AG09309 (cell line): ENCODE measurements at places on chromosomes 4 and X.

GRCh38 chr4:154911097-154911496, 130.0 kb downstream of the RBM46 start:
- no peak for DNase-seq

- no peak for DNase-seq
Observed at GRCh38 chr4:100317032-100317864, 127.0 kb upstream of the DDIT4L start.

DNA sequence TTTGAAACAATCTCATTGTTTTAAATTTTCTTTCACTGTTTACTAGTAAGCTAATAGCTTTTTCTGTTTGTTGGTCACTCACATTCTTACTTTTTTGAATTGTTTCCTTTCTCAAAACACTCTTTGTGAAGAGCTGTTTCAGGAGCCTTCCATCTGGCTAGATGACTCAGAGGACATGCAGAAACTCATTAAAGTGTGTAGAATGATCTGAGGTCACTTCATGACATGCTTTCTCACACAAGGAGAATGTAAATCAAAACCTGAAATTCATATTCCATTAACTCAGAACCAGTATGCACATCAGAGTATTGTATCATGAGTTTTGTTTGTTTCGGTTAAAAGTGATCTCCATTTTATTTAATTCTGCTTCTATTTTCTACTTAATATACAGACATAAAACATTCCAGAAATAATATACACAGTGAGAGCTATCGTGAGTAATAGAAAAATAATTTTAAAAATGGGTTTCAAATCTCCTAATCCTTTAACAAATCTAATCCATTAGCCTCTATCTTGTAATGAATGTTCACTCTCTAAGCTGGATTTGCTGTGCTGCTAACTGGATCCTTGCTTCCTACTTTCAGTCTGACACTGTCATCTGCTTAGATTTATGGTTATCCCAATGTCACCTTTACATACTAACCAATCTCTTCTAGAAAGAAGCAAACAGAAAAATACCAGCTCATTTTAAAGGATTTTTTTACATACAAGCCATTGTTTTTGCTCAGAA, 449.6 kb downstream of the FSTL5 start:
- DNase-seq = peak; percentile 59

DNA sequence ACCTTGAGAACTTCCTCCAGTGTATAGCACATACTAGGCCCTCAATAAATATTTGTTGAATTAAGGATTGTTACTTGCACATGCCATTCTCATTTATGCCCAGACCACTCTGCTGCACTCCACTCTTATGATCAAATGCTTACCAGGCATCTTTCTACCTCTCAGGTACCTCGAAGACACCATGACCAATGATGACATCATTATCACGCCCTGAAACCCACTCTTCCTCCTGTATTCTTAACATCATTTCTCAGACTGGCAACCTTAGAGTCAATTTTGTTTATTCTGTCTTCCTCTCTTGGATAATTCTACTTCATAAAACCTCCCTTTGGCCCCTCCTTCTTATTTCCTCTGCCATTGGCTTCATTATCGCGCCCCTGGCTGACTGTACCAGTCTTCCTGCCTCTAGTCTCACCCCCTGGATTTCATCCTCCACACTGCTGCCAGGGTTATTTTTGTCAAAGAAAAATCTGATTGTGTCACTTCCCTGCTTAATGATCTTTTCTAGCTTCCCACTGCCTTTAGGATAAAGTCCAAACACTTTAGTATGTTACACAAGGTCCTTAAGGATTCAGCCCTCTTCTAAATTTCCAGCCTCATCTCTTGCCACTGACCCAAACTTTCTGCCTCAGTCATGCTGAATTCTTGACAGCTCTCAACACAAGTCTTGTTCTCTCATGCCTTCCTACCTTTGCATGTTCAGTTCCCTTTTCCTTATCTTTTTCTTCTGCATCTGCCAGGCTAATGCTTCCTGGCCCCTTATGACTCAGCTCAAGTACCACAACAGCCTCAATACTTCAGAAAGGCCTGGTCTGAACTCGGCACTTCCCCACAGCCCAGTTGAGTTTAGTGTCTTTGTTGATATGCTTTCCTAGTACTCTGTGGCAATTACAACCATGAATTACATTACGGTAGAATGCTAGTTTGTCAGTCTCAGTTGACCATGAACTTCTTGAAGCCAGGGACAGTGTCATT, 45.8 kb downstream of the HDAC8 start:
- DNase-seq = no peak

DNA sequence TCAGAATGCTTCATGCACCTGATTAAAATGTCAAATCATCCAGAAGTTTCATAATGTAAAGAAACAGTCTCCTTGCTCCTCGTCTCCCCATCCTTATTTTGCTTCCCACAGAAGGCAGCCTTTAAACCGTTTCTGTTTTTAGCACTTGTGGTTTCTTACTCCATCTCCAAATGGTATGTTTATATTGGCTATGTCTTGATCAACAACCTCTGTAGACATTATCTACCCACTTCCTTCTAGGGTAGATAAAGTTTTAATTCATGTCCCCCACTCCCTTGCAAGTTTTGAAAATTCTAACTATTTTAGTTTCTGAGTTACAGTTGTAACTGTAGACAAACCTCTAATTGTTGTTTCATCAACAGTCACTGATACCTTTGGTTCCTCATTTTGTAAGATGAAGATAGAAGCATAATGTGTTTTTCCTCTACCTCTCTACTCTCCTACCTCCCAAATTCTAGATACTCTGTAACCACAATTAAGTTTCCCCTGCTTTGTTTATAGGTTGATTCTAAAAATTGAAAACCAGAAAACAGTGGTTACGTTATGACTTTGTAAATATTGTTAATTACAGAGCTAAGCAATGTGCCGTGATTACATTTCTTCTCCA, 291.7 kb upstream of the GATB start:
- peak; percentile 61 for DNase-seq

GRCh38 chr4:41977709-41978108, 3.8 kb upstream of the DCAF4L1 start:
- DNase-seq = no peak

GRCh38 chrX:134782796-134783195, 124.5 kb upstream of the PLAC1 start:
- no peak for DNase-seq

- no peak for DNase-seq
Observed at GRCh38 chr4:95293014-95293413, 255.8 kb downstream of the UNC5C start.

- DNase-seq = no peak
Observed at GRCh38 chr4:98267498-98267897, 6.3 kb downstream of the RAP1GDS1 start.

GRCh38 chr4:72761368-72762038, 192.5 kb upstream of the ADAMTS3 start:
- DNase-seq = no peak

GRCh38 chr4:19746377-19746776, 505.3 kb upstream of the SLIT2 start:
- DNase-seq = no peak

- no peak for DNase-seq
Observed at GRCh38 chr4:181204109-181204508, 1039.1 kb upstream of the TENM3 start.

GRCh38 chrX:2696698-2697215, 5.7 kb downstream of the CD99 start:
- no peak for DNase-seq

GRCh38 chrX:153387987-153388721, 13.0 kb downstream of the PNMA6E start:
- no peak for DNase-seq

GRCh38 chr4:144318797-144319196, 178.3 kb upstream of the GYPA start:
- no peak for DNase-seq

DNA sequence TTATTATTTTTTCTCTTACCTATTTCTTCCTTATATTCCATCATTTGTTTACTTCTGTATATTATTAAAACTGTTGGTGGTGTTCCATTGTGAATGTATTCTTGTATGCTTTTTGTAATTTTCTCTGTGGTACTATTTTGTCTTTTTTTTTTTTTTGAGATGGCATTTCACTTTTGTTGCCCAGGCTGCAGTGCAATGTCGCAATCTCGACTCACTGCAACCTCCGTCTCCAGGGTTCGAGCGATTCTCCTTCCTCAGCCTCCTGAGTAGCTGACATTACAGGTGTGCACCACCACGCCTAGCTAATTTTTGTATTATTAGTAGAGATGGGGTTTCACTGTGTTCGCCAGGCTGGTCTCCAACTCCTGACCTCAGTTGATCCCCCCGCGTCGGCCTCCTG, 8.6 kb downstream of the KDM6A start:
- no peak for DNase-seq

DNA sequence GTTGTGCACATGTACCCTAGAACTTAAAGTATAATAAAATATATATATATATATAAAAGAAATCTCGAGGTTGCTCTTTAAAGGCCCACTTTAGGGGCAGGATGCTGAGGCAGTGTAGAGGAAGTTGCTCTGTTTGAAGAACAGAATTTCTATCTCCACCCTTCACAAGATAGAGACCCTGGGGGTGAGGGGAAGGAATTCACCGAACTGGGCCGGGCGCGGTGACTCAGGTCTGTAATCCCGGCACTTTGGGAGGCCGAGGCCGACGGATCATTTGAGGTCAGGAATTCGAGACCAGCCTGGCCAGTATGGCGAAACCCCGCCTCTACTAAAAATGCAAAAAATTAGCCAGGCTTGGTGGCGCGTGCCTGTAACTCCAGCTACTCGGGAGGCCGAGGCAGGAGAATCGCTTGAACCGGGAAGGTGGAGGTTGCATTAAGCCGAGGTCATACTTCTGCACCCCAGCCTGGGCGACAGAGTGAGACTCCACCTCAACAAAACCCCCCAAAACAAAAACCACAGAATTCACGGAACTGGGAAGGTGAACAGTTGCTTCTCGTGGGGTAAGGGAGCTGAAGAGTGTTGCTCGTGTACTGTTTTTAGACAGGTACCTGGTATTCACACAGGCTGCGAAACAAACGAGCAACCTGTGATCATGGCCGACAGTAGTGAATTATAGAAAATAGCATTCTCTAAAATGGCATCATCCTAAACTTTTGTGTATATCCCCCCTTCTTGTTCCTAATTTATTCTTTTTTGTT, 6.2 kb downstream of the PLAC8 start:
- DNase-seq = no peak

DNA sequence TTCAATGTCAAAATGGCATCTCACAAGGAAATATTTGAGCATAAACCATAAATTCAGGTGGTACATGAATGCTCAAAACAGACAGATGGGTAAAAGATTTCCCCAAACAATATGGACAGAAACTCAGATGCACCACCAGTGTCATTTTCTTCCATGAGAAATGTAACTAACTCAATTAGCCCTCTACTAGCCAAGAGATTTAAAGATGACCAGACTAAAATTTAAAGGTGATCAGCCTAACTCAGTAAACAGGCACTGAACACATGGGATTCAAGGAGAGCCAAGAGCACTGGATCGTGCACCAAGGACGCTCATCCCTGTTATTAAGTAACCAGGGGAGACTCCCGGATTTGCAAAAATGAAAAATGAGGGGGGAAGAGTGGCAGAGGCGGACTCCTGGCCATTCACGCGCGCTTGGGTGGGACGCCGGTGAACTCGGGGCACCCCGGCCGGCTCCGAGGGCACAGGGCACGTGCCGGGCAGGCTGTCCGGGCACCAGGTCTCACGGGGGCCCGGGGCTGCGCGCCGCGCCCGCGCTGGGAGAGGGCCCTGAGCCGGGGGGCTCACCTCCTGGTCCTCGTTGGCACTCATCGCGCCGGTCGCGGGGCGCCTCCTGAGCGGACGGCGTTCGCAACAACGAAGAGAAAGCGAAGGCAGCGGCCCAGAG, 490 bp downstream of the RWDD4 start:
- no peak for DNase-seq

GRCh38 chr4:59987289-59987688, 1212.8 kb upstream of the ADGRL3 start:
- DNase-seq = no peak

GRCh38 chrX:53077207-53078197, 4.7 kb upstream of the TSPYL2 start:
- DNase-seq = no peak

DNA sequence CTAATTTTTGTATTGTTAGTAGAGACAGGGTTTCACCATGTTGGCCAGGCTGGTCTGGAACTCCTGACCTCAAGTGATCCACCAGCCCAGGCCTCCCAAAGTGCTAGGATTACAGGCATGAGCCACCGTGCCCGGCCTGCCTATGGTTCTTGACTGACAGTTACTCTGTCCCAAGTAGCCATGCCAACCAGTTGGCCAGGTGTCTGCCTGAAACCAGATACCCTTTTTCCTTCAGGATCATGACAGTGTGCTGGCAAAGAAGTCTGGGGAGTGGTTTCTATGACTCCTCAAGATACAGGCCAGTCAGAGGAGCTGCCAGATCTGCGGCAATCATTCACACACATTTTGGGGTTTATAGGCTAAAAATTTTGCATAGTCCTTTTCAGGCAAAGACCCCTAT, 1.7 kb upstream of the LAS1L start:
- no peak for DNase-seq

GRCh38 chrX:134847133-134847532, 143.7 kb upstream of the SMIM10 start:
- DNase-seq = no peak

GRCh38 chr4:109395694-109396093, 37.9 kb upstream of the SEC24B start:
- DNase-seq = no peak

DNA sequence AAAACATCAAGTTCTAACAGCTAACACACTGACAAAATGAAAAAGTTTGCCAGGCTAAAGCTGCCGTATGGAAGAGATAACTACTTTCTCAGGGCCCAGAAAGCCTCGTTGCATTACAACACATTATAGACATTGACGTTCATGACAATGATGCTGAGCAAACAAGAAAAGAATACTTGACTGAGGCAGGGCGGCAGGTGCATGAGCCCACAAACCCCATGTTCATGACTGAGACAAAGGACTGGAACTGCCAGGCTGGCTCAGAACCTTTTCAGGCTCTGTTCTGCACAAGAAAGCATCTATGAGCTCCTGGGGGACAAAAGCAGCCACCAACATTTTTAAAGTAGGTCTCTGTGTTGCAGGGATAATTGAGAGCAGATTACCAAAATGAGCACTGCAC, 13.6 kb downstream of the TLR6 start:
- no peak for DNase-seq

DNA sequence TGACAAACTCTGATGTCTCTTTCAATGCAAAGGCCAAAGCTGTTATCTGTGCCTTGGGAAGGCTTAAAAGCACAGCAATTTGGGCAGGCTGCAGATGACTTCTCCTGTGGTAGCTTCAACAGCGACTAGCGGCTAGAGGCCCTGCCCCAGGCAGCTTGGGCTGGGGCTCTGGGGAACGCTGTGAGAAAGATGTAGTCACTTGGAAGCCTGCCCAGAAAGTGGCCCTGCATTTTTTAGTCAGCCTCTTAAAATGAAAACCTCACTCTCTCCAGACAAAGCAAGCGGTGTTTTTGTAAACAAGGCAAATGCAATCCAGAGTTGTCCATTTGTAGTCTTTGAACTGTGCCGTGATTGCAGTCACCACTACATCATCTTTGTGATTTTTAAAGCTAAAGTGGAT, 27.5 kb downstream of the PCYT1B start:
- DNase-seq = peak; percentile 5

- no peak for DNase-seq
Observed at GRCh38 chr4:101806914-101807313, 16.4 kb downstream of the BANK1 start.

- DNase-seq = no peak
Observed at GRCh38 chr4:102610007-102610406, 108.8 kb downstream of the NFKB1 start.
